ENCODE measurements at places on chromosomes 3 and 15.

DNA sequence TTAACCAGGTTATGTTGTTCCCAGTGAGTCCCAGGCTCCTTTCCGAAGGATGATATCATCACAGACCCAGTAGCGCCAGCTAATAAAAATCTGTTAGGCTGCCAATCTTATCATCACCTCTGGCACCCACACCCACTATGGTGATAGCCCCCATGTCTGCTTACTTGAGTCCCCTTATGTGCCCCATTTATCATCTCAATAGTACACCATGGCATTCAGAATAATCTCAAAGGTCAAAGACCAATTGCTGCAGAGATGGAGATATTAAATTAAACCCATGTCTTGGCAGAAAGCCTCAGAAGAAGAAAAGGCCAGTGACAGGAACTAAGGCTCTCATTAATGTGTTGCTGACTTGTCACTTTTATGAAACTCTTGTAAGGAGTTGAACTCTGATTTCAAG lies 32.8 kb downstream of the CPNE4 start:
- no peak for DNase-seq

- DNase-seq = no peak
Measured at GRCh38 chr3:151592287-151592686, 131.4 kb upstream of the IGSF10 start.

DNA sequence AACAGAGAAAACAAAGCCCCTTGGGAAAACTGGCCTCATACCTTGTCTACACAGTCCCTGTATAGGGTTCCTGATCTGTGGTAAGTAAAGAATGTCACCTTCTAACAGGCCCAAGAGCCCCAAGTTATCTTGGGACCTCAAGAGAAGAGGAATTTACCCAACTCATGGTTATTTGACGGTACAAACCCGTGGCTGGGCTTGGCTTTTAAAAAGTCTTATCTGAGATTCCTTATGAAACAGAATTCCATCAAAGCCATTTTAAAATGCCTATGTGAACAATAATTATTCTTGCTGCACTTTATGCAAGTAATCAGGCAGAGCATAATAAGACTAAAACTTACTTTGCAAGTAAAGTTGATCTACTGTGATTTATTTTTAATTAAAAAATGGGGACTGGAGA lies 13.9 kb upstream of the SORD start:
- no peak for DNase-seq

- DNase-seq = no peak
Measured at GRCh38 chr15:99454941-99455788, 110.6 kb upstream of the MEF2A start.

DNA sequence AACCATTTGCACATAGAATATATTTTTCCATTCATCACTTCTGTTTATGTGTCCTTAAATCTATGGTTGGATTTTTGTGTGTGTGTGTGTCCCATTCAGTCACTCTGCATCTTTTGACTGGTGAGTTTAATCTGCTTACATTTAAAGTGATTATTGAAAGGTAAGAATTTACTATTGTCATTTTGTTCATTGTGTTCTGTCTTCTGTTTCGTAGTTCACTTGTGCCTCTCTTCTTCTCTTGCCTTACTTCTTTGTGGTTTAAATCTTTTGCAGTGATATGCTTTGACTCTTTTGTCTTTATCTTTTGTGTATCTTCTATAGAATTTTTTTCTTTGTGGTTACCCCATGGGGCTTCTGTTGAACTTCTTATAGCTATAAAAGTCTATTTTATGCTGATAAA lies 166.3 kb upstream of the UBE3A start:
- no peak for DNase-seq

GRCh38 chr3:120622870-120623726 lies 27.0 kb downstream of the NDUFB4 start:
- DNase-seq = no peak

GRCh38 chr3:132380920-132381319 lies 36.4 kb upstream of the DNAJC13 start:
- DNase-seq = no peak

- DNase-seq = no peak
Measured at GRCh38 chr15:42121682-42122081, 27.3 kb upstream of the PLA2G4D start.

DNA sequence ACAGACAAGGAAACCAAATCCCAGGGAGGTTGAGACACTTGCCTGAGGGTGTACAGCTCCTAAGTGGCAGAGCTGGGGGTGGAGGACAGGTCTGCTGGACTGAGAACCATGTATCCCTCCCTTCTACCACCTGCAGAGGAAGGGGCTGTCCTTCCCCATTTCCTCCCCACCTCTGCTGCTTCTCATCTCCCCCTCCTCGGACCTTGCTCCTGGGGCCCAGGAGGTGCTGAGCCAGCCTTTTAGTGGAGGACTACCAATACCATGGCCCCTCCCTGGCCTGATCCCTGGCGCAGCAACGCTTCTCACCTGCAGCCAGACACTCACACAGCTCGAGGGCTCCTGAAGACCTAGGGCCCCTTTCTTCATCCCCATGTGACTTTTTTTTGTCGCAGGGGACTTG lies 50.4 kb downstream of the IDH2 start:
- no peak for DNase-seq

- no peak for DNase-seq
Measured at GRCh38 chr3:186515125-186515524, 29.1 kb downstream of the CRYGS start.

DNA sequence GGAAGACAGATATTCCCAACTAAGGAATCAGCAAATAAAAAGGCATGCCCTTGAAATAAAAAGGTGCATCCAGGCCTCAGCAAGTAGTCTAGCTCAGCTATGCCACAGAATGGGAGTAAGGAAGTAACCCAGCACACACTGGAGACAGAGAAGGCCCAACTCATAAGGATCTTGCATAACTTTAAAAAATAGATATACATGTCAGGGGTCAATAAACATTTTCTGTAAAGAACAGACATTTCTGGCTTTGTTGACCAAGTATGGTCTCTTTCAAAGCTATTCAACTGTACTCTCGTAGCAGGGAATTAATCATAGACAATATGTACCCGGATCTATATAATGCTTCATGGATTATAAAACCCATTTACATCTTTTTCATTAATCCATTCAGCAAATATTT lies 449.3 kb downstream of the TAFA4 start:
- no peak for DNase-seq

GRCh38 chr3:129732200-129732876 lies 125.9 kb upstream of the PLXND1 start:
- DNase-seq = no peak

DNA sequence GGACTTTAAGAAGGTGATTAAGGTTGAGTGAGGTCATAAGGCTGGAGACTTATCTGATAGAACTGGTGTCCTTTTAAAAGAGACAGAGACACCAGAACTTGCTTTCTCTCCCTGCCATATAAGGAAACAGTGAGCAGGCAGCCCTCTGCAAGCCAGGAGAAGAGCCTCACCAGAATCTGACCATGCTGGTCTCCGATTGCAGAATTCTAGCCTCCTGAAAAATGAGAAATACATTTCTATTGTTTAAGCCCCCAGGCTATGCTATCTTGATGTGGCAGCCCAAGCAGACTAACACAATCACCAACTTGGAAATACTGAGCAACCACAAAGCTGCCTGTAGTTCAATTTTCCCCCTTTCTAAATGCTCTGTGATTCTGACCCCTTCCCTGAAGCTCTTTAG lies 161.4 kb upstream of the RARB start:
- no peak for DNase-seq

GRCh38 chr15:23569151-23569925 lies 3.9 kb downstream of the MKRN3 start:
- no peak for DNase-seq

GRCh38 chr3:140292684-140293083 lies 357.7 kb downstream of the CLSTN2 start:
- no peak for DNase-seq

- no peak for DNase-seq
Measured at GRCh38 chr15:50687302-50687902, 805 bp upstream of the TRPM7 start.

DNA sequence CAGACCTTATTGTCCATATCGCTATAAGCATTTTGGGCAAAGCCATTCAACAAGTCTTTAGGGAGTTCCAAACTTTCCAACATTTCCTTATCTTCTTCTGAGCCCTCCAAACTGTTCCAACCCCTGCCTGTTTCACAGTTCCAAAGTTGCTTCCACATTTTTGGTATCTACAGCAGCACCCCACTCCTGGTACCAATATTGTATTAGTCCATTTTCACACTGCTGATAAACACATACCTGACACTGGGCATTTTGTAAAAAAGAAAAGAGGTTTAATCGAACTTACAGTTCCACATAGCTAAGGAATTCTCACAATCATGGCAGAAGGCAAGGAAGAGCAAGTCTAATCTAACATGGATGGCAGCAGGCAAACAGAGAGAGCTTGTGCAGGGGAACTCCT lies 834.1 kb upstream of the GBE1 start:
- no peak for DNase-seq

DNA sequence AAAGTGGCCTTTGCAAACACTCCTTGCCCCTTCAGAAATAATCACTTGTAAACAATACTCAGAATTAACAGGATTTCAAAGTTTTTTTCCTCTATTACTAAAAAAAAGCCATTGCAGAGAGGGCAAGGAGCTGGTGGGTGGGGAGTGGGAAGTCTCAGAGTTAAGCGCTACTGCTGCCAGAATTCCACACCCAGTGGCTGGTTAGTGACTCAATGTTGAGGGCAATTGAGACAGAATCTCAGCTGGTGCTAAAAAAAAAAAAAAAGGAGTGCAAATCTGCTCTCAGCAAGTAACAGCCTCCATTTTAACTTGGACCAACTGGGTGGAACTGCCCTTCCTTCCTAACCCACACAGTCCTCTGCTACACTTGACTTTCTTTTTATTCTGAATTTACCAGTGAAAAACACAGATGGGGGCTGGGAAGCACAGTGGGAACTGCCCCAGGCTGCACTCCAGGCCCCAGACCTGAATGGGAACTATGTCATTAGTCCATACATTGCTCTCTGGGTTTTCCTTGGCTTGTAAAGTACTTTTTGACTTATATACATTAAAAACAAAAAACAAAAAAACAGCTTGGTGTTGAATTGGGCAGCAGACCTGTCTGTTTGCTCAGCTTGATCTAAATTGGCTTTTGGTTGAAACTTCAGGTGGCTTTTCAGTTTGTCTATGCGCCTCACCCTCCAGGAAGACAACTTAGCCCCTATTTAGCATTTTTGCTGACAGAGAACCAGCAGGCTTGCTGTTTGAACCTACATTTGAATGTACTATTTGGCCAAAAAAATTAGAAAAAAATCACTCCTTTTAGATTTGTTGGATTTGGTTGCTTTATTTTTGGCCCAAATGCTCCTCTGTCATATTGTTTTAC lies 357.8 kb upstream of the TBL1XR1 start:
- peak; percentile 83 for DNase-seq

GRCh38 chr3:149317072-149317471 lies 16.4 kb downstream of the TM4SF18 start:
- DNase-seq = no peak

GRCh38 chr3:76826861-76827260 lies 213.0 kb upstream of the ROBO2 start:
- no peak for DNase-seq

- DNase-seq = no peak
Measured at GRCh38 chr15:33785366-33785765, 182.9 kb upstream of the CHRM5 start.

DNA sequence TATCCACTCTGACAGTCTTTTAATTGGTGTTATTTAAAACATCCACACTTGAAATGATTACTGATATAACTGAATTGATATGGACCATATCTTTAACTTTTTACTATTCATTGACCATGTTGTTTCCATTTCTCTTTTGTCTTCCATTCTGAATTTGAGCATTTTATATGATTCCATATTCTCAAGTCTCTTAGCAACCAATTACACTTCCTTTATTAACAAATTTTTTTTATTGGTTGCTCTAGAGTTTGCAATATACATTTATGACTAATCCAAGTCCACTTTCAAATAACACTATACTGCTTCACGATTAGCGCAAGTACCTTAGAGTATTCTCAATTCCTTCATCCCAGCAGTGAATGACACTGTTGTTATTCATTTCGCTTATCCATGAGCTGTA lies 16.4 kb downstream of the RFX7 start:
- DNase-seq = no peak

GRCh38 chr3:190346541-190346940 lies 24.3 kb upstream of the CLDN1 start:
- DNase-seq = no peak

- DNase-seq = no peak
Measured at GRCh38 chr3:125231895-125232294, 19.3 kb upstream of the SLC12A8 start.

DNA sequence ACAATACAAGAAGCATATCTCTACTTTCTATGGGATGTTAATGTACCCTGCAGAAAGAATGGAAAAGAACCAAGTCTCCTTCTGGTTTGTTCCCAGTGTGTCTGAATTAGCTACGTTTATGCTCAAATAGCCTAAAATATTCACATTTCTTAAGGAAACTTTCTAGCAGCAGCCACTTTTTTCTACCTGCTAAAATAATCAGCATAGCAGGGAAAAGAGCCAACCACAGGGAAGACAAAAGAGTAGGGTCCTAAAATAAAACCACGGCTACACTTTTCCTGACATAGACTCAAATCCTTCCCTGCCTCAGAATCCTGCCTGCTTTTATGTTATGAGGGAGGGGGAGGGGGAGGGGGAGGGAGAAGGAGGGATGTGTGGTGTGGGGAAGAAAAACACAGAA lies 136.7 kb downstream of the GBE1 start:
- DNase-seq = no peak

GRCh38 chr3:10722911-10723310 lies 93.1 kb upstream of the SLC6A11 start:
- DNase-seq = no peak

GRCh38 chr15:60213377-60214000 lies 184.3 kb downstream of the ANXA2 start:
- DNase-seq = no peak

DNA sequence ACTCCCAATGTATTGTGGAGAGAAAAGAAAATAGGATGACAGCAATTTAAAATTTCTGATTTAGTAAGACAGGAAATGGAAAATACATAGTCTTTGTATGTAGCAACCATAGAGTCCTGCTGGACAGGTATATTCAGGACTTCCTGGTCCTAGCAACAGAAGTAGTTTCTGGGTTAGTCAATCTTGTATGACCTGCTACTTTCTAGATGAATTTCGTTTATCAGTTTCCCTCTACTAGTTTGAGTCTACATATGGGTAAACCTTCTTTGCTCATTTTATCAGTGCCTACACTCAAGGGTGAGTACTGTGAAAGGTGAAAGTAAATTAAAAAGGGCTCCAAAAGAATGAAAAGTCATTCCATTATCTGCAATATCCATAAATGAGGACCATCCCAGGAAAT lies 309.8 kb downstream of the UNC13C start:
- no peak for DNase-seq

GRCh38 chr3:100076731-100077529 lies 37.4 kb downstream of the FILIP1L start:
- no peak for DNase-seq

GRCh38 chr15:69357773-69358771 lies 56.1 kb upstream of the KIF23 start:
- no peak for DNase-seq

Data from NCI-H1417 treated with DMSO at 0.1 percent for 48 hours (cell line).